ENCODE measurements at places on chromosomes 3 and 15. TPM values are rescaled to one million over a fixed set of nuclear protein-coding genes. Genes with fewer than 3 reads are reported as not detected.

CTXN2 gene
- total RNA-seq = not detected

ZWILCH gene
- 16.2 TPM for total RNA-seq

TTC21A gene
- 6.8 TPM for total RNA-seq

LTK gene
- total RNA-seq = 0.13 TPM

ADGRG7 gene
- not detected for total RNA-seq

DAPK2 gene
- total RNA-seq = 14.8 TPM

TEX55 gene
- not detected for total RNA-seq

SLC6A11 gene
- total RNA-seq = not detected

ZBED2 gene
- not detected for total RNA-seq

ZPLD1 gene
- 0.26 TPM for total RNA-seq

TICRR gene
- total RNA-seq = 2.9 TPM

CCDC71 gene
- 24.1 TPM for total RNA-seq

GPR15 gene
- not detected for total RNA-seq

APEH gene
- total RNA-seq = 70.7 TPM

FETUB gene
- total RNA-seq = not detected

ACSBG1 gene
- total RNA-seq = not detected

UNC45A gene
- 67.1 TPM for total RNA-seq

ATP13A5 gene
- total RNA-seq = not detected

FES gene
- 26.1 TPM for total RNA-seq

ACTRT3 gene
- 5.0 TPM for total RNA-seq

LXN gene
- 248 TPM for total RNA-seq

SKOR1 gene
- 0.11 TPM for total RNA-seq

TP53BP1 gene
- 86.8 TPM for total RNA-seq

DISP2 gene
- 0.13 TPM for total RNA-seq

GOLGA8M gene
- total RNA-seq = 1.0 TPM

AGTR1 gene
- total RNA-seq = 0.43 TPM

IMPG2 gene
- 0.39 TPM for total RNA-seq

WDR93 gene
- total RNA-seq = 0.32 TPM

ZNF502 gene
- total RNA-seq = 8.2 TPM

STAB1 gene
- 4.5 TPM for total RNA-seq

TRANK1 gene
- total RNA-seq = 28.1 TPM

NISCH gene
- total RNA-seq = 70.3 TPM

AP3B2 gene
- 1.4 TPM for total RNA-seq

CCR4 gene
- not detected for total RNA-seq

C3orf70 gene
- 1.5 TPM for total RNA-seq

SH2D7 gene
- not detected for total RNA-seq

FBXO40 gene
- not detected for total RNA-seq

RLBP1 gene
- not detected for total RNA-seq

GUCA1C gene
- total RNA-seq = not detected

ANKRD63 gene
- total RNA-seq = not detected

PIGZ gene
- 5.6 TPM for total RNA-seq

OIP5 gene
- 5.1 TPM for total RNA-seq

SLC9C1 gene
- total RNA-seq = under 0.01 TPM

SELENOK gene
- 28.2 TPM for total RNA-seq

LRRC2 gene
- 10.5 TPM for total RNA-seq

FANCD2OS gene
- total RNA-seq = not detected

CNTN3 gene
- 0.13 TPM for total RNA-seq

DNAJA4 gene
- 4.2 TPM for total RNA-seq

CLEC3B gene
- total RNA-seq = 95.3 TPM

DPPA2 gene
- total RNA-seq = not detected

IL17RD gene
- total RNA-seq = 4.2 TPM

HESX1 gene
- total RNA-seq = 0.65 TPM

FRMD5 gene
- total RNA-seq = 0.11 TPM

PAK2 gene
- total RNA-seq = 38.0 TPM

ZDHHC23 gene
- total RNA-seq = 4.1 TPM

SERINC4 gene
- total RNA-seq = not detected

CKMT1A gene
- not detected for total RNA-seq

MASP1 gene
- total RNA-seq = 15.1 TPM

UROC1 gene
- total RNA-seq = not detected

Data from articular chondrocyte of knee joint (primary cell).